ENCODE measurements at places on chromosomes 2 and 18.

- no peak for DNase-seq
Observed at GRCh38 chr2:131125195-131125757, 20.1 kb downstream of the PLEKHB2 start.

DNA sequence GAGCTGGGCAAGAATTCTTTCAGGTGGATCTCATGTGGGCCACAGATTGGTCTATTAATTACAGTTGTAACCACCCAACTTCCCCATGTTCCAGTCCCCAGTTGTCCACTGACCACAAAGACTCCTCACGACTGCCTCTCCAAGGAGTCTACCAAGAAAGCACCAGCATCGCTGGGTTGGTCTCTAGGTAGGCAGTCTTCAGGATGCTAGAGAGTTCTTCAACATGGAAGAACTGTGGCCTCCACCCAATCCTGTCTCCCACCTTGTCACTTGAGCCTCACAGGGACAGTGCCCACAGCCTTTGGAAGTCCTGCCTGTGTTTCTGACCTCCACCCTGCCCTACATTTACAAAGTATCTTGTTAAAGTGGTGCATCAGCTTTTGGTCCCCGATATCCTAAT lies 184.7 kb upstream of the FN1 start:
- DNase-seq = no peak

- peak; percentile 83 for DNase-seq
Observed at GRCh38 chr2:113894156-113894743, 4.4 kb downstream of the ACTR3 start.

DNA sequence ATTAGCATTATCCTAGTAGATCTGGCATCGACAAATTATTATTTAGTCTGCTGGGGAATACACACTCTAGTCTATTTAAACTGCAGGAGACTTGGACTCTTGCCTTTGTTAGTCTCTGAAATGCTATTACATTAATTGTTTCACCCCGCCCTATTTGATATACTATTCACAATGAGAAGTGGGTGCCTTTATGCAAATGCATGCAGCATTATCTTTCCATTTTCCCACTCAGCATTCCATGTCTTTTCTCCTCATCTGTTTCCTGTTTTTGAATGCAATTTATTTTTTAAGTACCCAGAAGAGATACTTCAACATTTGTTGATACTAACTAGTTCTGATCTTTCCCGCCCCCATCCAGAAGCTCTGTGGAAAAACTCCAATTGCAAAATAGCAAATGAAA lies 395.3 kb upstream of the NXPH2 start:
- DNase-seq = no peak

DNA sequence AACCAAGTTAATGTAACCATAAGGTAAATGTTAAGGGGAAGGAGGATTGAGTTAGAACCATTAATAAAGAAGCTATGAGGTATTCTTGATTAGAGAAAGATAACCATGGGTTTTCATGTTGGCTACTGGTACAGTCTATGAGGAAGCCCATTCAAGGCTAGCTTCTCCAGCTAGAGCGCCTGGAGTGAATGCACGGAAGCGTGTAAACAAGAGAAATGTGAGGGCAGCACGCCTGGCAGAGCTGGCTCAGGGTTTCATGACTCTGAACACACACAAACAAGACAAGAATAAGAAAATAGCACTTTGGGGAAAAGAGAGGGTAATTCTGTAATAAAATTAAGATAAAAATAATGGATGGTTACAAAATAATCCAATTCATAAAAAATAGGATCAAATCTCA lies 255.3 kb downstream of the PDE11A start:
- no peak for DNase-seq

- DNase-seq = no peak
Observed at GRCh38 chr18:73707035-73707434, 440.6 kb downstream of the FBXO15 start.

- DNase-seq = no peak
Observed at GRCh38 chr2:101219246-101219645, 33.4 kb upstream of the CNOT11 start.

DNA sequence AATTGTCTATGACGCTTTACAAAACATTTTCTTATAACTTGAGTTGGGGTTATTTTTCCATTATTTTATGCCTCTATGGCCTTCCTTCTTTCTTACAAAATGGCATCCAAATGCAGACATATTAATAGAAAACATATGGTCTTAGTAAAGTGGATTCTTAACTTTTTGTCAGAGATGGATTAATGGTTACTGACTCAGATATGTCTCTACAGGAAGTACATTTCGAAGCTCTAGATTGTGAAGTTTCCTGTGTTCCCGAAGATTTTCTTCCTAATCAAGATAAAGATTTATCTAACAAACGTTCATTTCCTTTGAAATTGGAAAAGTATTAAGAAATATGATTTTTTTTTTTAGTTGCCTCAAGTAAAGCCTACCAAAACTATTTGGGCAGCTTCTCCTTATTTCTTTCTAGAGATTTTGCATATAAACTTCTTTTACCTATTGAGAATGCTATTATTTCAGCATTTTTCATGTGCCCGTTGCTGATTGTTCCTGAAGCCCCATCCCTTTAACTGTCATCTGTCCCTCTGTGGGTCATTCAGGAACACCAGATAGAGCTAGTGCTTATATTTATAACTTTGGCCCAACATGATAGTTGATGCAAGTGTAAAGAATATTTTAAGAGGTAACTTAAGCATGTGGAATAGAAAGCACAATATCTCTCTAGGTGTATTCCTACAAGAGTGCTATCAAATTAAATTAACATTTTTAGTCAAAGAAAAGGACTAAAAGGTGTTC lies 498.0 kb downstream of the CCDC85A start:
- no peak for DNase-seq

DNA sequence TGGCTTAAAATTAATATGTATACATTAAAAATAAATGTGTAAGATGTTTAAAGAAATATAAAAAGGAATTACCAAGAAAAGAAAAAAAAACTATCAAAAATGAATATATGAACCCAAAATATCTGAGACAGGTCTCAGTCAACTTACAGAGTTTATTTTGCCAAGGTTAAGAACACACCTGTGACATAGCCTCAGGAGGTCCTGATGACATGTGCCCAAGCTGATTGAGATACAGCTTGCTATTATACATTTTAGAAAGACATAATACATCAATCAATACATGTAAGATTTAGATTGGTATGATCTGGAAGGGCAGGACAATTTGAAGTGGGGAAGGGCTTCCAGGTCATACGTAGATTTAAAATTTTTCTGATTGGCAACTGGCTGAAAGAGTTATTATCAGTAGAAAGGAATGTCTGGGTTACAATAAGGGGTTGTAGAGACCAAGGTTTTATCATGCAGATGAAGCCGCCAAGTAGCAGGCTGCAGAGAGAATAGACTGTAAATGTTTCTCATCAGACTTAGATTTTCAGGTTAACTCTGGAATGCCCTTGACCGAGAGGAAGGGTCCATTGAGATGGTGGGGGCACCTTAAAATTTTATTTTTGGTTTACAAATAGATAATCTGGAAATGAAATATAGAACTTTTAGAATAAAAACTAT lies 74.7 kb downstream of the EXOC6B start:
- DNase-seq = no peak

GRCh38 chr2:207594731-207595130 lies 30.5 kb downstream of the METTL21A start:
- DNase-seq = no peak

DNA sequence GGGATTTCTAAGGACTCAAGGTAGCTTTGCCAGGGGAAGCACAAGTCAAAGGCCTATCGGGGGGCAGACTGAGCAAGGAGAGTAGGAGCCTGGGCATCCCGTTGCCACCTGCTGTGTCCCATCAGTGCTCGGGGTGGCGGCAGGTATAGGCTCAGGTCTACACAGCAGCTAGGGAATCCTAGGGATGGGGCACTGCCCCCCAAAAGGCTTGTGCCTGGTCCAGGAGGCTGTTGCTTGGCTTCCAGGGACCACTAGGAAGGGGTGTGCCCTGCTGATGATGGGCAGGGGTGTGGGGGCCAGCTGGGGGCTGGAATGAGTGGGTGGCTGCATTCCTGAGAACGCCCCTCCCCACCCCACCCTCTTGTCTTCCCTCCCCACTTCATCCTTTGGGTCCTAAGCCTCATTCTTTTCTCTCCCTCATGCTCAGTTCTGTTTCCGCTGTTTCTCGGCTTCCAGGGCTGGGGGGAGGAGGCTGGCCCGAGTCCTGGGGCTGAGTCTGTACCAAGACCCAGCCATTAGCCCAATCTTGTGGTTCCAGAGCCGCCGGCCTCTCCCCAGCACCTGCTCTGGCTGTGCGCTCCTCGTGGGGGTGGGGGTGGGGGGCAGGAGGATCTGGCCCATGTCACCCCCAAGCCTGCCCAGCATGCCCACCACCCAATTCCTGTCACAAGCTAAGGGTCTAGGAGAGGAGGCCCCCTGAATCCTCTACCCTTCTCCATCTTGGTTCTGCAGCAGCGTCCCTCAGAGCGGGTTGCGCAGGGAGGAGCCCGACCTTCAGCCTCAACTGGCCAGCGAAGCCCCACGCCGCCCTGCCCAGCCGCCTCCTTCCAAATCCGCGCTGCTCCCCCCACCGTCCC lies 12.8 kb downstream of the SPEG start:
- no peak for DNase-seq
